Thoracic aorta (tissue), 2 donors: ENCODE measurements at places on chromosomes 12 and 14. TPM values are rescaled to one million over a fixed set of nuclear protein-coding genes. Genes with fewer than 3 reads are reported as not detected.

DNA sequence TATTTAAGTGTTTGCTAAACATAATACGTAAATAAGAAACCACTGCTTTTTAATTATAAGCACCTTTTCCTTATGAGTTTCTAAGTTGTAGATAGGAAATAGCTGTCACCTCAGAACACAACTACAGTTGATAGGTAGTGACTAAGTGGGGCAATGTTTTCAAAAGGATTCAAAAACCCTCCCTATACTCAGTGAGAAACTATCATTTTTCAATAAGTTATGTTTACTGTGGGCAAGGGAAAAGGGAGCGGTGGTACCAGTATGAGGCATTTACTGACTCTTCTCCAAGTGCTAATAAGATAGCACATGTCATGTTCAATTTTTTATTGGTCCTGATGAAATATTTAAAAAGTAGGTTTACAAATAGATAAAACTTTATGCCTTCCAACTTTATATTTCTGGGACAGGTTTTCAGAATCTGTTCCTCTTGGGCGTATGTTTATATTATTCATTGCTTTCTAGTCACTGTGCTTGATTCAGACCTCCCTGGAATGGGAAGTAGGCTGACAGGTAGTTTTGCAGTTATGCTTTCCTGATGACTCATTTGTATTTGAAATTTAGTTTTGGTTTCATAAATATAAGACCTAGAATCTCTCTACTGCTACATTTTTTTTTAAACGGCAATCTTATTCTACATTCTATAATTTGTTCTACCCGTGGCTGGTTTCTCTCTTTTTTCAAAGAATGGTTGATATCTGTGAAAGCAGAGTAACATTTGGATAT is 153.1 kb downstream of the TMEM117 start:
- no peak overlapping the region for H3K4me3 ChIP-seq
- no peaks in the 10 kb centered on the region for H3K27me3 ChIP-seq
- H3K36me3 ChIP-seq: no peaks in the 10 kb centered on the region
- H3K27ac ChIP-seq: no peak overlapping the region
- no peak for DNase-seq
- no peaks in the 10 kb centered on the region for H3K4me1 ChIP-seq

The IFI27 gene
- 96.3 TPM for total RNA-seq

The TPPP2 gene
- total RNA-seq: not detected

DNA sequence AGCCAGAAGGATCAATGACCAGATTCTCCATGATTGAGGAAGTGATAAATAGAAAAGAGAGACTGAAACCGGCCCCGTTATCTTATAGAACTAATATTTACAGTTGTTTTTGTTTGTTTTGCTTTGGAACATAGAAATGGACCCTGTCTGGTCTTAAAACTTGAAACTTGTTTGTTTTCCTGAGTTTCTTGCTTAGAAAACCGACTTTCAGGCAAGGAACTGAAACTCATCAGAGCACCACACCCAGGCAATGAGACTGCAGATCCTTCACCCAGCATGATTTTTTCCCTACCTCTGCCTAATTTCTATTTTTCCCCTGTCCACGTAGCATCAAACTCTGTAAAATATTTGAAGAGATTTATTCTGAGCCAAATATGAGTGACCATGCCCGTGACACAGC is 10.6 kb upstream of the CLEC12A start:
- no peaks in the 10 kb centered on the region for H3K27me3 ChIP-seq
- H3K4me1 ChIP-seq: no peaks in the 10 kb centered on the region
- H3K36me3 ChIP-seq: no peaks in the 10 kb centered on the region
- H3K27ac ChIP-seq: no peak overlapping the region

The SERPINA10 gene
- not detected for total RNA-seq

- peak overlapping the region; percentile 74 for H3K4me3 ChIP-seq
- DNase-seq: no peak
- H3K27ac ChIP-seq: no peak overlapping the region
- H3K4me1 ChIP-seq: peaks cover 3% of the 10 kb centered on the region
- no peaks in the 10 kb centered on the region for H3K27me3 ChIP-seq
- no peaks in the 10 kb centered on the region for H3K36me3 ChIP-seq
Measured at GRCh38 chr14:89700801-89701200, 253.7 kb downstream of the EFCAB11 start.

DNA sequence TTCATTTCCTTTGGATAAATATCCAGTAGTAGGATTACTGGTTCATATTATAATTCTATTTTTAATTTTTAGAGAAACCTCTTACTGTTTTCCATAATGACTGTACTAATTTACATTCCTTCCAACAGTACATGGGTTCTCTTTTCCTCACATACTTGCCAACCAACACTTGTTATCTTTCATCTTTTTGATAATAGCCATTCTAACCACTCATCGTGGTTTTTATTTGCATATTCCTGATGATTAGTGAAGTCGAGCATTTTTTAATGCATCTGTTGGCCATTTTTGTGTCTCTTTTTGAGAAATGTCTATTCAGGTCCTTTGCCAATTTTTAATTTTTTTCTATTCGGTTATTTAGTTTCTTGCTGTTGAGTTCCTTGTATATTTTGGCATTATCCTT is 457.7 kb upstream of the PDE3A start:
- H3K4me1 ChIP-seq: peaks cover 61% of the 10 kb centered on the region
- H3K4me3 ChIP-seq: no peak overlapping the region
- no peaks in the 10 kb centered on the region for H3K27me3 ChIP-seq
- DNase-seq: no peak
- peak overlapping the region; percentile 40 for H3K27ac ChIP-seq
- no peaks in the 10 kb centered on the region for H3K36me3 ChIP-seq
